Daoy (cell line): ENCODE measurements at places on chromosomes 16 and 17. TPM values are rescaled to one million over a fixed set of nuclear protein-coding genes. Genes with fewer than 3 reads are reported as not detected.

Gene SF3B3
- 117 and 130 TPM in 2 replicates for total RNA-seq

Gene MIEF2
- 6.3 and 7.9 TPM in 2 replicates for total RNA-seq

Gene EVI2A
- total RNA-seq = 0.63 and 4.0 TPM in 2 replicates

Gene ZNF652
- total RNA-seq = 4.5 and 6.8 TPM in 2 replicates

- DNase-seq = peak; percentile 91
Measured at GRCh38 chr17:78979780-78980623, at the start of gene LGALS3BP. Gene LGALS3BP, minus strand, starts transcription at chr17:78979923. Its CDS starts 2,732 bp downstream, at chr17:78977191.

DNA sequence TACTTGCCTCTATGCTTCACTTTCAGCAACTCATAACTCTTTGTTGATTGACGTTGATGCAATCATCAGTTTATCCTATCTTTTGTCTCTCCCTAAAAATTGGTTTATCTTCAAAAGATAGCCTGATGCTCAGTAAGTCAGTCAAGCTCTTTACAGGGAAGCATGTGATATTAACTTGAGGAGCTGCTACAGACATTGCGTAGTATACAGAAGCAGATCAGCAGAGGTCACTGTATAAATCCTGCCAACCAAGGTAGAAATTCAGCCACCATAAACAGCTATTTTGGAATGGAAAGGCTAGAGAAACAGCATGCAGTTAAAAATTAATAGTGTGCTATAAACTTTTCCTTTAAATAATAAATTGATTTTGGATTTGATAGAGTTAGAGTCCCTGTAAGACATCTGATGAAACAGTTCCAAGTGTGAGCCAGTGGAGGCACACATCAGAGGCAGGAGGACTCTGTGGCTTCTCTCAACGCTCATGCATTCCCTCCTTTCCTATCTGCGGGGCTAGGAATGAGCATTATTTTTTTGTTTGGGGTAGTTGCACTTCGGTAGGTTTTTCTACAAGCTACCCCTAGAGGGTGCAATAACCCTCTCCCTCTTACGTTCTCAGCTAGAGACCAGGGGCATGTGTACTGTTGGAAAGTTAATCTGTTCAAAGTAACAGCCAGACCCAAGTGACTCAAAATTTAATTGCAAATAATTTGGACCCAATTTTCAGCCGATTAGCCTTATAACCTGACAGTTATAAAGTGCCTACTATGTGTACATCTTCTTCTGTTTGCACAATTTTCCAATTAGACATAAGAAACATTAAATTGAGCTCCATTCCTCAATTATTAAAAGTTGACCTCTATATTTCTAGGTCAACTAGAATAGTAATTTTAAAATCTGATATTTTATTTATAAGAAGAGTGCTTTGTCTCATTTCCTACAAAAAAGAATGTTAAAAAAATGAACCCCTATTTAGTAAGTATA is 647.7 kb upstream of the SOX9 start:
- DNase-seq = peak; percentile 58
